Left lobe of liver (tissue), 2 donors: ENCODE measurements at places on chromosomes 3 and 15. TPM values are rescaled to one million over a fixed set of nuclear protein-coding genes. Genes with fewer than 3 reads are reported as not detected.

GRCh38 chr3:125128861-125129501 is 73.2 kb upstream of the HEG1 start:
- no peak for DNase-seq

- no peak for DNase-seq
Observed at GRCh38 chr15:62625429-62626033, 417.0 kb upstream of the TPM1 start.

GRCh38 chr15:66653398-66653797 is 48.6 kb upstream of the SMAD6 start:
- DNase-seq: no peak

DNA sequence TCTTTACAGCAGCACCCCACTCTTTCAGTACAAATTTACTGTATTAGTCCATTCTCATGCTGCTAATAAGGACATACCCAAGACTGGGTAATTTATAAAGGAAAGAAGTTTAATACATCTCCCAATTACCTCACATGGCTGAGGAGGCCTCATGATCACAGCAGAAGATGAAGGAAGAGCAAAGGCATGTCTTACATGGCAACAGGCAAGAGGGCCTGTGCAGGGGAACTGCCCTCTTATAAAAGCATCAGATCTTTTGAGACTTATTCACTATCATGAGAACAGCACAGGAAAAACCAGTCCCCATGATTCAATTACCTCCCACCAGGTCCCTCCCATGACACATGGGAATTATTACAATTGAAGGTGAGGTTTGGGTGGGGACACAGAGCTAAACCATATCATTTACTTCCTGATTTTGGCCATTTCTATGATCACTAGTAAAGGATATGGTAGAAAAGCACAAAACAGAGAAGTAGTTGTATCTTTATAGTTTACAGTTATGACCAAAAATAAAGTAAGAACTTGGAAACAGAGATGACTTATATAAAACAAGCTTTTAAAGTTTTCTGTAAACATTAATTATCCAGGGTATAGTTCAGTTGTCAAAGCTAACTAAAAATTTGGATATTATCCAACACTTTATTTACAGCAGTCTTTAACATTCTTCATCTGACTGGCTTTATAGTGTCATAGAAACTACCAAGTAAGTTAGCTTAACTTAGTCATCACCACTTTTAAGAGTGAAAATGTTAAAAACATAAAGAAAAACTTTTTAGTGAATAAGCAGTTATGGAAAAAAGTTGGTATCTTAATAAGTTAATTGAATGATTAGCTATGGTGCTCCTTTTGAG is 40.2 kb downstream of the P2RY1 start:
- DNase-seq: no peak

DNA sequence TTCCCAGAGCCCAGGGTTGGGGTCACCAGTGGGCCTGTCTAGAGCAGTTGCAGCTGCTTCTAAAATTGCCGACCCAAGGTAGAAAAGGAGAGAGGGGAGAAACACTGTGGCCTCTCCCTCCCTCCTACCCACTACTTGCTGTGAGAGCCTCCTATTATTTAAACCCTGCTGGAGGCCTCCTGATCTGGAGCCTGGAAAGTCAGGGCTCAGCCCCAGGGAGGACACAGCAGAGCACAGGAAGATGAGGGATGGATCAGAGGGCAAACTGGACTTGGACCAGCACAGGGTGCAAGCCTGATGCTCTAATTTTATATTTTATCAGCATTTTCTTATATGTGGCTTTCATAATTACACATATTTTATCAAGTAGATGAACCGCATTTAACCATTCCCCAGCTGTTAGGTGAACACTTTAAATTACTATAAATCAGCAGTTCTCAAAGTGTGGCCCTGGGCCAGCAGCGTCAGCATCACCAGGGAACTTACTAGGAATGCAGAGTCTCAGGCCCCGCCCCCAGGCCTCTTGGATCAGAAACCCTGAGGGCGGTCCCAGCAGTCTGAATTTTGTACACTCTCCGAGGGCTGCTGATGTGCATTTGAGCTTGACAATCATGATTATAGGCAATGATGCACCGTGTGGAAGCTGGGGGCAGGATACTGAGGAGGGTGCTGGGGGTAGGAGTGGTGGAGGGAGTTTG is 26.7 kb downstream of the SMAD3 start:
- DNase-seq: no peak

DNA sequence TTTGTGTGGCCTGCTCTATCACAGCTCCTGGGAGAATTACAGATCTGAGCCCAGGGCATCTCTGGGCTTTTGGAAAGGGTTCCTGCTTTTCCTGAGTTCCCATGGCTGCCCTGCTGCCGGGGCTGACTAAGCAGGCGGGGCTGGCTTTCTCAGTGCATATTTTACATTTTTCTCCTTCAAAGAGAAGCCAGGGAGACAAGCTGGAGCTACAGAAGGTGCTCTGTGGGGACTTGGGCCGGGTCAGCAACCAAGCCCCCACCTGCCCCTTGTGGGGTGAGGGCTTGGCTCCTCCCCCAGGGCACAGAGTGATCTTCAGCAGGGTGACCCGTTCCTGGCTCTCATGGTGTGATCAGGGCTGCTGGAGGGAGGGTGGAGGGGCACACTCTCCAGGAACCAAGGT is 17.4 kb downstream of the ABTB1 start:
- no peak for DNase-seq

DNA sequence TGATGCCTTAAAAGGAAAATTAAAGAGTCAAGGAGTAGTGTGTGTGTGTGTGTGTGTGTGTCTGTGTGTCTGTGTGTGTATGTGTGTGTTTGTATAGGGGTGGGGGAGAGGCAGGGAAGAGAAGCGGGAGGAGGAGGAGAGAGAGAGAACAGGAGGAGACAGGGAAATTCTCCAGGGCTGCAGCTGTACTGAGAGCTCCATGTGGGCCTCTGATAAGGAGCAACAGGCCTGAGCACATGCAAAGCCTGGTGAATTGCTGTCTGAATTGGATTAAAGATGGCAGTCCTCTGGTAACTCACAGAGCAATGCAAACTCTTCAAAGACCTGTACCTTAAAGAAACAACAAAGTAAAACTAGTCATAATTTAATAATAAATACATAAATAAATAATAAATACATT is 70.6 kb downstream of the SEMA6D start:
- no peak for DNase-seq

DNA sequence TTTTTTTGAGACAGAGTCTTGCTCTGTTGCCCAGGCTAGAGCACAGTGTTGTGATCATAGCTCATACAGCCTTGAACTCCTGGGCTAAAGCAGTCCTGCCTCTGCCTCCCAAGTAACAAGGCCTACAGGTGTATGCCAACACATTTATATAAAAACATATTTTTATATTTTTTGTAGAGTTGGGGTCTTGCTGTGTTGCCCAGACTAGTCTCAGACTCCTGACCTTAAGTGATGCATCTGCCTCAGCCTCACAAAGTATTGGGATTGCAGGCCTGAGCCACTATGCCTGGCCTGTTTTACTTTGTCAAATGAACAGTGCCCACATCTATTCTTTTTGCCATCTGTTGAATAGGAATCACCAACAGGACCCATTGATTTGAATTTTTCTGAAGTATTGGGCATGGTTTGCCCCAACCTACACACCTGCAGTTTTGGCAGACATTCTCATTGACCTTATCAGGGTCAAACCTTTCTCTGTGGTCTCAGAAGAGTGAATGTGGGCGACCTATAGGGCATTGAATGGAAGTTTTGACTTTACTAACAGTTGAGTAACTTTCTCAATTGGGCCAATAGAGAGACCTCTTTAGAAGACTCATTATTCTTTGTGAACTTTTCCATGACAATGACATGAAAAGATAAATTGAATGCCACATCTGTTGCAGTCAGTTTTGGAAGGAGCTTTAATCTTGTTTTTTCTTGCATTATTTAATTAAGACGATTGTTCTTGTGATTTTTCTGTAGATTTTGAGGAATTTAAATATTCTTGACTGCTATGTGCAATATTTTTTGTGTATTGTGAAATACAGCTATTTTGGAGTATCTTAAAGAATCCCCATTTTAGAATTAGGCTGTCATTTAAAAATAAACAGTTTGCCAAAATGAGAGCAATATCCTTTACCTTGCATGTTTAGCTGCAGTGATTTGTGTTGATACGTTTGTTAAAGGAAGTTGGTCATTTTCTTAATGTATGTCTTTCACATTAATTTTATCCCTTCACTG is 2.7 kb downstream of the IREB2 start:
- no peak for DNase-seq

DNA sequence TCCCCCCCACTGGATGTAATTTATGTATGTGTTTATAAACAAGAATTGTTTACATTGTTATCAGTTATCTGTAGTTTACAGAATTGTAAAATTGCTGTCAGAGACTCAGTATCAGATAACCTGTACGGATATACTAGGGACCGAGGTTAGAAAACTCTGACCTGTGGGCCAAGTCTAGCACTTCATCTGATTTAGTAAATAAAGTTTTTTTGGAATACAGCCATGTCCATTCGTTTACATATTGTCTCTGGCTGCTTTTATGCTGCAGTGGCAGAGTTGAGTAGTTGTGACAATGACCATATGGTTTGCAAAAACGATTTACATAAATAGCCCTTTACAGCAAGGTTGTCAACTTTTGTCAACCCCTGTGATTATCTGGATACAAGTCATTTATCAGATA is 52.6 kb downstream of the LRRC28 start:
- DNase-seq: no peak

DNA sequence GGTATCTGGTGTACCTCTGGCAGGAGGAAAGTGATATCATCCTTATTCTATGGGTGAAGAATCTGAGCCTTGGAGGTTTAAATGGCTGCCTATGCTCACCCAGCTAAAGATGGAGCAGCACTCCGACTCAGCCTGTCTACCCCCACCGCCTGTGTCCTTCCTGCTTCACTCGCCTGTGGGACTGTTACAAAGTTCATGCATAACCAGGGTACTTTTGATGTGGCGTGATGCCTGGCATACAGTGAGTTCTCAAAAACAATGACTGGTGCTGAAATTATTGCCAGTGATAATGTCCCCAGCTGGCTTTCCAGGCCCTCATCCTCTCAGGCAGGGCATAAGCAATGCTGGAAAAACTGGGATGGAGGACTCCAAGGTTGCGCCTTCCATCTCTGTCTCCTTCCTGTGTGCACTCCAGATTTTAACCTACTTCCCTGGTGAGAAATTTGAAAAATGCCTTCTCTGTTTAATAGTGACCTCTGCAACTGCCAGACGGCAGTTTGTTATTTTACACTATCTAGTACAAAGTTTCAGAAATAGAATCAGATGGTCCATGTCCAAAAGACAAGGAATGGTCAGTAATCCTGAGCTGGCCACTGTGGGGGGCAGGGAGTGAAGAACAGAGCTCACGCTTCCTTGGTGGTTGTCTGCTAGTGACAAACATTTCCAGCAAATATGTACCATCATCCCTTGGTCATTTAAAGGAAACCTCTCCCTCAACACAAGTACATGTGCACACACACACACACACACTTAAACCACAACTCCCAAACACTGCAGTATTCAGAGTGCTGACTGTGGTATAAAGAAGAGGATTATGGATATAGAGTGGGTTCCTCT is 86.5 kb upstream of the NMNAT3 start:
- DNase-seq: no peak

ECE2 gene
- not detected for total RNA-seq

WNT5A gene
- 4.3 TPM for total RNA-seq
